ENCODE measurements at places on chromosomes 6 and 20.

DNA sequence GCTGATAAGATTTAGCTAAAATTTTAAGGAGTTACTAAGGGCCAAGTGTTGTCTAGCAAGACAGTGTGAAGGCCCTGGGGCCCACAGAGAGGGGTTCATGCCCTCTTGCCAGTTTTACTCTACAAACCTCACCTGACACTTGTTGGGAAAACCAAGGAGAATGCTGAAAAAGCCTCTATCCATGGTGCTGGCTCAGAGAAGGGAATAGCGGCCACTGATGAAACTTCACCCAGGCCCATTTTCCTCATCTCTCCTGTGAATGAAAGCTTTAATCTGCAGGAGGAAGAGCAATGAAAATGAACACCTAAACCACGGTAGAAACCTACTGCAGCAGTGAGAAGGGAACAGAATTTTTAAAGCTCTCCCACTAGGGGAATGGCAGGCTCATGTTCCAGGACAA is 317.3 kb upstream of the CNR1 start:
- DNase-seq, result no peak

- no peak for DNase-seq
These were observed 248.9 kb downstream of the LRFN2 start for GRCh38 chr6:40338306-40338705.

- DNase-seq, result no peak
These were observed 421.1 kb downstream of the QKI start for GRCh38 chr6:163835439-163836171.

DNA sequence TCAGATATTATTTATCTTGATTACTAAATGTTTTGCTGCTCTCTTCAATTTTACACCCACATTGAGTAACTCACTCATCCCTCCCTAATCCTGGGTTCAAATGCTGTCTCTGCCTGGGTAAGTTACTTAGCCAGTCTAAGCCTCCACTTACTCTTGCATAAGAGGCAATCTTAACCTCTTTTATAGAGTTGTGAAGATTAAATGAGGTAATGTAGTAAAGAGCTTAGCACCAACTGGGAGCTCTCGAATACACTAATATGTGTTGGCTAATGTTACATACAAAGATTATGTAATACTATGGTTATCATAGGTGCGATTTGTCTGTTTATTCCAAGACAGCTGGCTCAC is 134.4 kb upstream of the STMND1 start:
- no peak for DNase-seq

GRCh38 chr6:30955367-30956042 is 14.7 kb downstream of the MUCL3 start:
- peak; percentile 50 for DNase-seq

DNA sequence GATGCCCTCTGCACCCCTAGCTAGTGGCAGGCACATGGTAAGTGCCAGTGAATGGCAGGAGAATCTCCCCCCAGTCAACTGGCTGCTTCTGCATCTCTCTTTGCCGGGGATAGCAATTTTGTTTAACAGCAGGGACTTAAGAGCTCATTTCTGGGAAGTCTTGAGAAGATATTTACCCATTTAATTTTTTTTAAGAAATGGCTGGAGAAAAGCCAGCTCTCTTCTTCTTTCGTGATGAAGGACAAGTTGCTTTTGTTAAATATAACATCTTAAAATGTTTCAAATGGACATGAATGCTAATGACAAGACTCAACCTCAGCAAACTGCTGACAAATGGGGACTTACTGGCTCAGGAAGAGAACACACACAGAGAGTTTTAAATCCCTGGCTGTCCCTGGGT is 55.0 kb upstream of the IYD start:
- DNase-seq, result no peak

DNA sequence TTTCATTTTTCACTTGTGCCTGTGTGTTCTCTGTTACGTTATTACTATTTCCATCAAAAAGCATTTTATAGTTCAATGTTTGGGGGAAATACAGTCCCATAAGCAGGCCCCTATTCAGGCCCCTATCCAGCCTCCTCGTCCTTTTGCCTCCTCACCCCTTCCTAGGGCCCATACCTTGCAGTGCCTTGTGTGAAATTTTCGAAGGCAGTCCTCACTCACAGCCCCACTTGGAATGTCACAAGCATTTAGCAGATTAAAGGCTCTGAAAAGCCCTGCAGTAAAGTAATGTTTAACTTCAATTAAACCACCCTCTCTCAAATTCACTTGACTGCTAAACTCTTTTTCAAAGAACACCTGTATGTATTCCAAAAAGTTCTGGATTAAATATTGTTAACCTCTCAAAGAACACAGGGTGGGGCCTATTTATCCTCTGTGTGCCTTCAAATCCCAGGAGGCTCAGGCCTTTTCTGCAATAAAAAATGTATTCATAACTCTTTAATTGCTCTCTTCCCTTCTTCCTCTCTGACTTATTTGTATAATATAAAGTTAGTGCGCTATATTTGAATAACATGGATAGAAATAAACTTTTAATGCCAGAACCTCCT is 202.5 kb downstream of the FOXA2 start:
- DNase-seq, result no peak

GRCh38 chr20:44182135-44182765 is 4.7 kb downstream of the JPH2 start:
- DNase-seq, result no peak

- DNase-seq, result no peak
These were observed 57.3 kb downstream of the LINC00237 start for GRCh38 chr20:21048841-21049273.

GRCh38 chr20:48716541-48716940 is 111.3 kb downstream of the PREX1 start:
- DNase-seq, result no peak

DNA sequence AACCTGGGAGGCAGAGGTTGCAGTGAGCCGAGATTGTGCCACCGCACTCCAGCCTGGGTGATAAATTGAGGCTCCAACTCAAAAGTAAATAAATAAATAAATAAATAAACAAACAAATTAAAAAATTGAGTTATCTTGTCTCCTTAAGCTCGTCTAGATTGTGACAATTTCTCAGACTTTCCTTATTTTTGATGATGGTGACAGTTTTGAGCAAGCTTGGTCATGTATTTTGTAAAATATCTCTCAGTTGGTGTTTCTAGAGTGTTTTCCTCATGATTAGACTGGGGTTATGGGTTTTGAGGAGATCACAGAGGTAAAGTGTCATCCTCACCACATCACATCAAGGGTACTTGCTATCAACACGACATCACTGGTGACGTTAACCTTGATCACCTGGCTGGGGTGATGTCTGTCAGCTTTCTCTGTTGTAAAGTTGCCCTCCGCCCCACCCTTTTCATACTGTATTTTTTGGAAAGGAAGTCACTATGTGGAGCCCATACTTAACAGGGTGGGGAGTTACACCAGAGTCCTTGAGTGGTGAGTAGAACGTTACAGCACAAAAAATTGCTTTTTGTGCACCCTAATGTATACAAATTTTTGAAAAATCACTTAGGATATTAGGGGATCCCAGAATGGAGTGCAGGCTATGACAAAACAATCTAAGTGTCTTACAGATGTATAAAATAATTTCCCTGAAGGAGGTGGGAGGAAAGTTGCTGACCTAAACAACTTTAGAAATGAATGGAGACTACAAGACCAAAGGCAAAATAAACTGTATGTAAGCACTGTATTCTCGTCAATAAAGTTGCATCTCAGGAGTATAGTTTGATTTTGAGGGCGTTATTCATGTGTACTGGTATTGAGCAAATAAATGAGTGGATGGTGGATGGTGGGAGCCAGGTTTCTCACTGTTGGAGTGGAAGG is 116.4 kb upstream of the SGK1 start:
- no peak for DNase-seq

DNA sequence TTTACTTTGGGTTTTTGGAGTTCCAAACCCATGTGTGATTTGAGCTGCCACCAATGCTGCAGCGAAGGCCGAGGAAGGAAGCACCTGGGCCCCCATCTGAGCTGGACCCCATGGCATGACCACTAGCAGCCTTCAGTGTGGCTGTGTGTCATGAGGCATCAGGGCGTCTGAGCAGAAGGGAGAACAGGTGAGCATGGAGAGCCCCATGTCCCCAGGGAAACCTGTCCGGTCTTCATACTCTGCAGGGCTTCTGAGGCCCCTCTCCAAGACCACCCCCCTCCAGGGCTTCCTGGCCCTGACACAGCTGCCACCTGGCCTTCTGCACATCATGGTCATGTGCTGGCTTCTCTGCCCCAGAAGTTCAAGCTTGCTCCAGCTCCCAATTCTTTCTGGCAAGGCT is 169.1 kb upstream of the CST7 start:
- DNase-seq, result no peak

- no peak for DNase-seq
These were observed 39.1 kb downstream of the VGLL2 start for GRCh38 chr6:117304446-117304845.

- DNase-seq, result no peak
These were observed 470.6 kb upstream of the ARID1B start for GRCh38 chr6:156306531-156306930.

DNA sequence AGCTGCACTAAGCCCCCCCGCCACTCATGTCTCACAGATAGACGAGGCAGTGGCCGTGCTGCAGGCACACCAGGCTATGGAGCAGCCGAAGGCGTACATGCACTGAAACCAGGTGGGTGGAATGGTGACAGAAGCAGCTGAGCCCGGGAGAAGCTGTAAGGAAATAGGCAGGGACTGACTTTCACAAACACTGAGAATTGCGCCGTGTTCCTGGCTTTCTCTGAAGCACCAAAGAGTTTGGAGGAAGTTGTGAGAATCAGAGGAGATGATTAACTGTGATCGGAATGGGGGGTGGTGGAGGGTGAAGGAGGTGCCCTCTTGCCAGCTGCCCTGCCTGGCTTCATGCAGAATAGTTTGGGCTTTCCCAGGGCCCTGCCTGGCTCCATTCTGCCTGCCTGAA is 21.6 kb downstream of the TOMM34 start:
- DNase-seq, result no peak

DNA sequence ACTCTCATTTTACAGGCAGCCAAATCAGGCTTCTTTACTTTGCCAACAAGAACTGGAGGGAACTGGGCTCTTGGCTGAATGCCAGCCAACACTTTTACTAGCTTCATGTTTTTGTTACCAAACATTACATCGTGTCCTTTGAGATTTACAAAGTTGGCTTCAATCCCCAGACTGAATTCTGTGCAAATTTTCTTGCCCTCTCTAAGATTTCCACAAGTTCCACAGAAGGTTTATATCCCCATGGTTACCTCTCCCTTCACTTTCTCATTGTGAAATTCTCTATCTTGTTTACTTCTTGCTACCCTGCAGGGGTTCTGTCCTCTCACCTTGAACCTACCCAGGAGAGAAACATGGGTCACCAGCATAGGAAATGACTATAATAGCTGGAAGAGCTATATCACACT is 37.6 kb upstream of the PLCB1 start:
- DNase-seq, result no peak

DNA sequence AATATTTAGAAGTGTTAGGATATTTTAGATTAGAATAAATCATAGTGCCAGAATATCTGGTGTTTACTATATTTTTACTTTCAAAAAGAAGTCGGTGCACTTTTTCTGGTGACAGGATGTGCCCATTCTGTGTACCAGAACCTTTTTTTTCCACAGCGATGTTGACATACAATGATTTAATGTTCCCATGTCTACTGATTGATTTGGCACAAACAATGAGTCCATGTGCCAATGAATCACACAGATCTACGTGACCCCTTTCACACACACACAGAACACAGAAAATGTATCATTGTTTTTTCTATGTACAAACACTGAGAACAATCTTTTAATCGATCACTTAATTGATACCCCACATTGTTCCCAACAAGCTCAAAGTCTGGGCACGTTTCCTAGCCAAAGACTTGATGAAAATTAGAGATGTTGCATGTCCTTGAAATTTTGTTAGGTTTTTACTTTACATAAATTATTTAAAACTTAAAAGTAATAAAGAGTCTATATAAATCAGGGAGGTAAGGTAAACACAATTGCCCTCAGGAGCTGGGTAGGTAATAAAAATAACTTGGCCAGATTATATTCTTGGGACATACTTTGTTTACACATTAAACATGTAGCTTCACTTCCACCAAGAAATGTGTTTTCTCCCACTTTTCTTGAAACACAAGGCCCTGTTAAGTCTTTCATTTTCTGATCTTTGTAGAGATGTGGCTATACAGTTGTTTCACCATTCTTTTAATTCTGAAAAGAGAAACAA is 36.4 kb upstream of the SOX4 start:
- no peak for DNase-seq

GRCh38 chr6:47180633-47181032 is 129.1 kb downstream of the TNFRSF21 start:
- DNase-seq, result no peak

- no peak for DNase-seq
These were observed 135.6 kb upstream of the UST start for GRCh38 chr6:148611213-148611612.

- no peak for DNase-seq
These were observed 100.5 kb downstream of the KIF13A start for GRCh38 chr6:17886891-17887290.

- DNase-seq, result no peak
These were observed 576 bp downstream of the NECAB3 start for GRCh38 chr20:33673410-33674293.

GRCh38 chr6:117600008-117600743 is 2.1 kb downstream of the GOPC start:
- DNase-seq, result no peak

- DNase-seq, result no peak
These were observed 213.2 kb upstream of the FLRT3 start for GRCh38 chr20:14550655-14551054.

DNA sequence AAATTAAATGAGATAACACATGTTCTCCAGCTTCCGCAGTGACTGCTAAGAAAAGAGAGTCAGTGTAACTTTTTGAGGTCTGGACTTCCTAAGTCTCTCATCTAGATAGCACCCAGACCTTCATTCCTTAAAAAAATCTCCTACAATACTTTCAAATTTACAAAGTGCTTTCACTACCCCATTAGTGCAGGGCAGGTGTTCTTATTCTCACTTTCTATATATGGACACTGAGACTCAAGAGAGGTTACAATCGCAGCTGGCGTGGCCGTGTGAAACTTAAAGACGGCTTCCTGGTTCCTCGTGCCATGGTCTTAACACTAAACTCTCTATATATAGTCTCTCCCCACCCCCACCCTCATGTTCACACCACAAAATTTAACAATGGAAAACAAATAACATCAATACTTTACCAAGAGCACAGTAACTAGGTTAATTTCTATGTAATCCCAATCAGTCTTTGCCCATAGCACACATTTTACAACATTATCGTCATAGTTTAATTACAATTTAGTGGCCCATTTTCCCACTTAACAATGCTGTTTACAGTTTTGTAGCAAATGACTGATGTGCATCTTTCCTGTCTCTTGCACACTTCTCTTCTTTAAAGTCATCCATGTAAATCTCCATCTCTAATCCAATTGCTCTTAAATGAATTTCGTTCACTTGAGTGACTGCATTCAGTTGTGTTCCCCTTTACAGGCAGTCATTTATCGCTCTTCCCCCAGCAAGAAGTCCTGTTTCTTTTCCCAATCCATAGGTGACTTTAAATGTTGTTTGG is 78.8 kb upstream of the ARID1B start:
- DNase-seq, result no peak

GRCh38 chr6:160586374-160586773 is 77.7 kb downstream of the LPA start:
- DNase-seq, result no peak

Data from stimulated activated CD8-positive, alpha-beta memory T cell treated with anti-CD3 and anti-CD28 coated beads, Interleukin-2, amount 100 ng/mL, for 1 hour (primary cell).